ENCODE measurements at places on chromosomes 7 and 10.

- no peak for ATAC-seq
Observed at GRCh38 chr10:117107238-117107637, 30.8 kb downstream of the VAX1 start.

DNA sequence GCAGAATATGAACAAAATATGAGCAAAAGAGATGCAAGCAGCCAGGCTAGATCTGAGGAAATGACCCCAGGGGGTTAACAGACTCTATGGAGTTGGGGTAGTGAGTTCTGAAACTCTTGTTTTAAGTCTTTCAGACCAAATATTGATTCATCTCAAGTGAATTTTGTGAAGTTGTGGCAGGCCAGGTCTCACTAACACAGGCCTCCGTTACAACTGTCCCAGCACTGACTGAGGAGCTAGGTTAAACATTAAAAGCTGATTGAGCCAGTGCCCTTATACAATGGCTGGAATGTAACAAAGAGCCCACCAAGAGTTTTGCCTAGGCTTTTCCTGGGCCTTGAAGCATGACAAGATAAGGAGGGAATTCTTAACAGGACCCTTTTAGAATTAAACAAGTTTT, 192.3 kb upstream of the STK17A start:
- ATAC-seq, result no peak

DNA sequence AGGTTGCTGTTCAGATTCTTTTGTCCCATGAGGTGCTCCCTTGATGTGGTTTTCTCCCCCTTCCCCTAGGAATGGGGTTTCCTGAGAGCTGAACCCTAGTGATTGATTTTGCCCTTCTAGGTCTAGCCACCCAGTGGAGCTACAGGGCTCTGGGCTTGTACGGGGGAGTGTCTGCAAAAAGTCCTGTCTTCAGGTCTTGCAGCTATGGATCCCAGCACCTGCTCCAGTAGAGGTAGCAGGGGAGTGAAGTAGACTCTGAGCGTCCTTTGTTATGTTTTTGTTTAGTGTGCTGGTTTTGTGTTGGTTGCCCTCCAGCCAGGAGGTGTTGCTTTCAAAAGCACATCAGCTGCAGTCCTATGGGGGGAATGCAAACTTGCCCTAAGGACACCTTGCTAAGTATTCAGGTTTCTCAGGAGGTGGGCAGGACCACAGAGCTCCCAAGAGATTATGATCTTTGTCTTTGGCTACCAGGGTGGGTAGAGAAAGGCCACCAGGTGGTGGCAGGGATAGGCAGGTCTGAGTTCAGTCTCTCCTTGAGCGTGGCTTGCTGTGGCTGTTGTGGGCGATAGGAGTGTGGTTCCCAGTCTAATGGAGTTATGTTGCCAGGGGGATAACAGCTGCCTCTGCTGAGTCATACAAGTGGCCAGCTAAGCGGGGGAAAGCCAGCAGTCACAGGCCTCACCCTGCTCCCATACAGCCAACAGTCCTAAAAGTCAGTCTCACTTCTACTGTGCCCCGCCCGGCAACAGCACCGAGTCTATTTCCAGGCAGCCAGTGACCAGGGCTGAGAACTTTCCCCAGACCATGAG, 92.4 kb upstream of the JCAD start:
- ATAC-seq, result no peak

DNA sequence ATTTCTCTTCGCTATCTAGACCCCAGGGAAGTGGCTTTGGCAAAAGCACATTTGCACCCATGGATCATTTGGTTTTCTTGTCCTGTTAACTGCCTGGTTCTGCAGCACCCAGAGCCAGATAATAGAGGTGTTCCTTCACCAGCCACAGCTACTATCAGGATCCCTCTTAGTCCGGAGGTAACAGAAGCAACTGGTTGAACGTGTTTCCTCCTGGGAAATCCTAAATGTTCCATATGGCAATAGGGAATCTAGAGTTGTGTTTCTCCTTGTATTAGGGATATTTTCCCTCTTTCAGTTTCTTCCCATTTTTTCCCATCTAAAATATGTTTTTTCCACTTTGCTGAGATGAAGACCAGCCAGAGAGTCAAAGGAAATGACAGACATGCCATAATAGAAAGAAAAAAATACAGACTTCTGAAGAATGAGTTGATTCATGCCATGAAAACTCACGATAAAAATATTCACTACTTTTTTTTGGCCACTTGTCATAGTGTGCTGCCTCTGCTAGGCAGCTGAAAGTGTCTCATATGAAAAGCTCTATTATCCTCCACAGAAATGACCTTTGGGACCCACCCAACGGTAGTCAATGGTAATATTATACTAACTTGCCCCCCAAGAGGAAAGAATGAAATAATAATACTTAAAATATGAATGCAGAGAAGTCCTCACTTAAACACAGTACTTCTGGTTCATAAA, 472.8 kb downstream of the KCNMA1 start:
- no peak for ATAC-seq

DNA sequence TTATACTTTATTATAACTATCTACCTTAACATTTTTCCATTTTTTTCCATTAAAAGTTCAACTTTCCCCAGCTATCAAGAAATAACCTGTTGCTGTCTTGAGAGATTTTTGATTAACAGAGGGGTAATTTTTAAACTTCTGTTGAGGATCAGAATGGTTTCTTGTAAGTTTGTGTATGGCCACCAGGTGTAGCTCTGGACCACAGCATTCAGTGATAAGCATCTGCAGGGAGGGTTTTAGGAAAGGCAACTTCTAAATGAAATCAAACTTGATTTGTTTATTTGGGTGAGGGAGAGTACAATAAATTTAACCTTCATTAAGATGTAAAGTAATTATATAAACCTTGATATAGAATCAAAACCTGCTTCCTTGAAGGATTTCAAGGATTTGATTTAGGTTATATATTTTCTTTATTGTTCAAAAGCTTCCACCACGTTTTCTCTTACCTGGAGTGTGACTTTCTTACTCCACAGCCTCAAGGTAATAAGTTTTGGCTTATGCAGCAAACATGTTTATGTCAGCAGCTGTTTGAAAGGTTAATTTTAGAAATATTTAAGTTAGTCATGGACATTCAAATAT, 153.3 kb downstream of the STK31 start:
- no peak for ATAC-seq

GRCh38 chr7:30864101-30864500, 47.6 kb upstream of the AQP1 start:
- ATAC-seq, result no peak

GRCh38 chr10:3852147-3852904, 67.3 kb upstream of the KLF6 start:
- peak; percentile 86 for ATAC-seq

DNA sequence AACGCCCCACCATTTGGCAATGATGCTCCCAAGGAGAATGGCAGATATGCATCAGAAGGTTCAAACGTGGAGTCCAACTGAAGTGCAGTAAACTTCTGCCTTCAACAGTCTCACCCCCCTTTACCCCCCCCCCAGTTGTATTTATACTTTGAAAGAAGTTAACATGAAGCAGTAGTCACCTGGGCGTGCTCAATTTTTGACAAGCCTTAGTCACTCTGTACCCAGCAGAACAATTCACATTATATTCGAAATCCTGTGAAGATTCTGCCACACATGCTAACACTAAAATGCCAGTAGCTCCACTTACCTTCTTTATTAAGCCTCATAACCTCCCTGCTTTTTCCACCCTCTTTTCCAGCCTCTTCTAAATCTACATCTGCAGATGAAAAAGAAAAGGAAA, 894 bp downstream of the ATXN7L1 start:
- ATAC-seq, result no peak

DNA sequence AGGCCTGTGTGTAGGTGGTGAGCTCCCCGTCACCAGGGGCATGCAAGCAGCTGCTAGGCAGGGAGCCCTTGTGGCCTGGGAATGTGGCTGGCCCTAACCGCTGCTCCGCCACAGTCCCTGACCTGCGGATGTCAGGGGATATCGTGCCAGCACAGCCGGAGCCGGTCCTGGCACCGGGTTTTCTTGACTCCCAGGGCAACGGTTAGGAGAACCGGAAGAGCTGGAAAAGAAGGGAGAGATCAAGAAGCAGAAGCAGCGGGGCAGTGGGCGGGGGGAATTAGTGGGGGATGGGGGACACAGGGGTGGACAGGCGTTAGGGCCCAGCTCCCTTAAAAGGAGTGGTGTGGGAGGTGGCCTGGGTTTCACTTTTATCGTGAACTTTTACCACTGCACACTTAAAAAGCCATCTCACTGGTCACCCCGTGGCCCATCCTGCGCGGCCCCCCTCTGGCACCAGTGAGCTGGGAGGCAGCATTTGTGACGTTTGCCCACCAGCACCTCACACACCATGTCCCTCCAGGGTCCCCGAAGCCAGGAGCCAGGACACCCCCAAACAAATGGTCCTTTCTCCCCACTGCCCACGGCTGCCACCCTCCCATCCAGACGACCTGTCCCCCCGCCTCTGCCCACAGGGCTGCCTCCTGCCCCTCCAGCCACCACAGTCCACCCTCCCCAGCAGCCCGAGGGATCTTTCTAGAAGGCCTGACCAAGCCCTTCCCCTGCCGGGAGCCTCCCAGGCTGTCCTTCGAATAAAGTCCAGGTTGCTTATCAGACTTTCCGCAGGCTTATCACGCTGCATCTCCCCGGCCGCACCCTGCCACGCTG, 1.8 kb upstream of the MICALL2 start:
- ATAC-seq, result no peak

DNA sequence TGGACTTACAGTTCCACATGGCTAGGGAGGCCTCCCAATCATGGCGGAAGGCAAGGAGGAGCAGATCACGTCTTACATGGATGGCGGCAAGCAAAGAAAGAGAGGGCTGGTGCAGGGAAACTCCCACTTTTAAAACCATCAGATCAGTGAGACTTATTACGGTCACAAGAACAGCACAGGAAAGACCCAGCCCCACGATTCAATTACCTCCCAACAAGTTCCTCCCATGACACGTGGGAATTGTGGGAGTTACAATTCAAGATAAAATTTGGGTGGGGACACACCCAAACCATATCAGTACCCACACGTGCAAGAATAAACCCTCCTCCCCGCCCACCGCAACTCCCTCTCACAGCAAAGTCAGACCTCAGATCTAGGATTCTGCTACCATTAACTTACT, 4.5 kb upstream of the AIFM2 start:
- no peak for ATAC-seq

- no peak for ATAC-seq
Observed at GRCh38 chr7:12178317-12178716, 32.8 kb upstream of the TMEM106B start.

DNA sequence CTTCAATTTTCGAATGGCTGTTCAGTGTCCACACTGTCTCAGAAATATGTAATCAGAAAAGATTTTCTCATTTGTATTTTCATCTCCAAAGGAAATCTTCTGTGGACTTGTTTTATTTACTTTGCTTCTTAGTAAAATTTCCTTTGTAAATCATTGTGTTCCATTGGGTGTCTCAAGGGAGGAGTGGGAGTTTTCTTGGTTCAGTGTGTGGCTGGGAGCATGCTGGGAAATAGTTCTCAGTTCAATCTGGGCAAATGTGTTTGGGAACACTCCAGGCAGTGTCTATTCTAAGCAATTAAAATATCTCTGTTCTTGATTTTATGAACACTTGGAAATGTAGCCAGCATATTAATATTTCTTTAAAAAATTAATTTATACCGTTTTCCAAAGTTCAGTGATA, 1019.8 kb downstream of the CNTNAP2 start:
- no peak for ATAC-seq

DNA sequence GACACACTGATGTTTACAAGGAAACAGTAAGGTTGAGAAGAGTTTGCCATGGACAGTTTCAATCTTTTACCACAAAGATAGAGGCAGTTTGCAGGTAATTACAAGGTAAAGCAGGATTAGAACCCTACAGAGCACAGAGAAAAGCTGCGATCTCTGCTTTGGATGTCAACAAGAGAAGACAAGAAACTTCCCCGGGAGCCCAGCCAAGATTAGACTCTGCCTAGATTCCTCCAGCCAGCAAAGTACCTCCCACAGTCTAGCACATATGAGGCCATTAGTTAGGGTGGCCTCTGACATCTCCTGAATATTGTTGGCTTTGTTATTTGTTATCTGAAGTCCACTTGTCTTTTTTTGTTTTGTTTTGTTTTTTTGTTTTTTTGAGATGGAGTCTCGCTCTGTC, 178.1 kb downstream of the CALN1 start:
- no peak for ATAC-seq

GRCh38 chr7:93382362-93382761, 150.2 kb downstream of the VPS50 start:
- no peak for ATAC-seq

DNA sequence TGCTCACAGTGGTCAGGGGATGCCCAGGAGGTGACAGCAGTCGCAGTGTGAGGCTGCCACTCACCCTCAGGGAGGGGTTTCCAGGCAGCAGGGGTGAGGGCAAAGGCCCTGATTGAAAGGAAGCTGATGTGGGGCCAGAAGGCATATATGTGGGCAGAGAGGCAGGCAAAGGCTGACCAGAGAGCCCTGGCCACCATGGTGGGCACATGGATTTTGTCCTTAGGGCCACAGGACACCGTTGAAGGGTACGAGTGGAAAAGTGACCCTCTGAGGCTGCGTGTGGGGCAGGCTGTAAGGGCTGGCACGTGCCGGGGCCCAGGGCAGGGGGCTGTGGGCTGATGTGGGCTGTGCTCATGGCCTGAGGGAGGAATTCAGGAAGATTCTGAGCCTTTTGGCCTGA, 57.5 kb upstream of the ZNF32 start:
- ATAC-seq, result no peak

DNA sequence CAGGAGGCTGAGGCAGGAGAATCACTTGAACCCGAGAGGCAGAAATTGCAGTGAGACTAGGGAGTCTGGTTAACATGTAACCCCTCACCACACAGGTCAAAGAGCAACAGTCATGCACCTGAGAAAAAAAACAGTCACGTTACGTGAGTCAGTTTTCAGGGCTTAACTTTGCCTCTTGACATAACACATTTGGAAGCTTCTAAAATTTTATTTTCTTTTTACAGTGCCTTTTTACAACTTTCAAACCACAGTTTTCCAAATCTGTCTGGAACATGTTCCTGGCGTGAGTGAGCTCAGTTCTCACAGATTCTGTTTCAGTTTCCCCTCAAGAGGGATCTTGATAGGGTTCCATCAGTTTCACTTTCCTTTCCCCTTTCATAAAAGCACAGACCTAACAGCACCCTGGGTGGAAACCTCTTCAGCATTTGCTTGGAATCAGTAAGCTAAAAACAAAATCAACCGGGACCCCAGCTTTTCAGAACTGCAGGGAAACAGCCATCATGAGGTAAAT, 4.4 kb downstream of the IFIT3 start:
- ATAC-seq, result peak; percentile 68

- no peak for ATAC-seq
Observed at GRCh38 chr10:48453451-48454301, 147.2 kb downstream of the MAPK8 start.

GRCh38 chr10:7493996-7494395, 83.2 kb upstream of the SFMBT2 start:
- ATAC-seq, result no peak

- no peak for ATAC-seq
Observed at GRCh38 chr10:121639416-121639815, 41.2 kb upstream of the FGFR2 start.

GRCh38 chr7:128000048-128000447, 31.2 kb downstream of the LRRC4 start:
- no peak for ATAC-seq

DNA sequence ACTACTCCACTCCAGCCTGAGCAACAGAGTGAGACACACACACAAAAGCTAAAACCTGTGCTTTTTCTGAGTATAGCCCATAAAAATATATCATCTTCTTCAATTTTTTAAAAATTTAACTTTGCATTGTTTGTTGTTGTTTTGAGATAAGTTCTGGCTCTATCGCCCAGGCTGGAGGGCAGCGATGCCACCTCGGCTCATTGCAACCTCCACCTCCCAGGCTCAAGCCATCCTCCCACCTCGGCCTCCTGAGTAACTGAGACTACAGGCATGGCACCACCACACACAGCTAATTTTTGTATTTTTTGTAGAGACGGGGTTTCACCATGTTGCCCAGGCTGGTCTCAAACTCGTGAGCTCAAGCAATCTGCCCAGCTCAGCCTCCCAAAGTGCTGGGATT, 14.3 kb upstream of the TLX1 start:
- no peak for ATAC-seq

Measured in stimulated activated memory B cell treated with anti-CD40 and anti-IgM and Interleukin-4, amounts not matched to agents 10 μg/mL and 1 μg/mL and 100 μg/mL, for 72 hours (primary cell).